Heart left ventricle (tissue), 16 donors: ENCODE measurements at places on chromosomes 3 and 15. TPM values are rescaled to one million over a fixed set of nuclear protein-coding genes. Genes with fewer than 3 reads are reported as not detected.

The SLCO2A1 gene
- total RNA-seq = 26.3 TPM

- DNase-seq = no peak
Observed at GRCh38 chr3:143604402-143605185, 243.7 kb downstream of the SLC9A9 start.

GRCh38 chr3:98692787-98693473 is 70.2 kb upstream of the ST3GAL6 start:
- DNase-seq = peak; percentile 40

GRCh38 chr15:101242160-101242998 is 9.5 kb downstream of the CHSY1 start:
- no peak for DNase-seq
